ENCODE measurements at places on chromosomes 5 and 9. TPM values are rescaled to one million over a fixed set of nuclear protein-coding genes. Genes with fewer than 3 reads are reported as not detected.

DNAI1 gene
- total RNA-seq = 0.58 TPM

C9orf57 gene
- total RNA-seq = not detected

ABLIM3 gene
- 23.1 TPM for total RNA-seq

FBP1 gene
- total RNA-seq = not detected

IL5 gene
- not detected for total RNA-seq

FUT7 gene
- not detected for total RNA-seq

PCDHA7 gene
- 0.66 TPM for total RNA-seq

ANKRD55 gene
- not detected for total RNA-seq

NTRK2 gene
- total RNA-seq = 0.17 TPM

ORM2 gene
- not detected for total RNA-seq

PALM2AKAP2 gene
- total RNA-seq = 5.1 TPM

CTSL gene
- 1,131 TPM for total RNA-seq

C6 gene
- total RNA-seq = not detected

AQP3 gene
- total RNA-seq = 21.2 TPM

PRR16 gene
- total RNA-seq = 9.3 TPM

CMYA5 gene
- 11.2 TPM for total RNA-seq

AP3S1 gene
- total RNA-seq = 145 TPM

Data from smooth muscle cell of trachea (primary cell).